ENCODE measurements at places on chromosomes 4 and X. TPM values are rescaled to one million over a fixed set of nuclear protein-coding genes. Genes with fewer than 3 reads are reported as not detected.

DNA sequence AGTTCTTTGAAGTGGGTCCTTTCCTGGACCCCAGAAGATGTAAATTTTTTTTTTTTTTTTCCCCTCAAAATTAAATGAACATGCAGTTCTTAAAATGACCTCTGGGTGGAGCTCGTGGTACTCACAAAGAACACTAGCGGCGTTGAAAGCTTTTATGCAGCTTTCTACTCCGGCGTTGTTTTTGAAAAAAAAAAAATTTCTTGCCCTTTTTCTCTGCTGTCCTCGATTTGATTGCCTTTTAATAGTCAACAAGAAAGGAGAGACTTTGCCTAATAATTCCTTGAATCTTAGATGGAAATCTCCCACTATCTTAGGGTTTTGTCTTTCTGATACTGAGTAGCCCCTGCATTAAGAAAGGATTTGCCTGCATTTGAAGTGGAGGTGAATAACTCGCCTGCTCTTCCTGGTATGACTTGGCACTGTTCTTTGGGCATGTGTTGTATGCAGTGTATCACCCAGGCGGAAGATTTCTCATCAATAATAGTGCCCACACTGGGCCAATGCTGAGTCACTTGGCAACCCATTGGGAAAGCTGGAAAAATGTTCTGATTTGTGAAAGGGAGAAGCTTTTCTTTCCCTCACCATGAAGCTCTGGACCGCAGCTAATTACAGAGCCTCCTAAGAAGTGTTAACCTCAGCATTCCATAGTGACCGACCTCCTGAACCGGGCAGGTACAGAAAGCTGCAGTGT, 104.0 kb downstream of the PHEX start:
- no peak for DNase-seq

- peak; percentile 62 for DNase-seq
Observed at GRCh38 chr4:165207016-165207430, 338 bp upstream of the KLHL2 start.

DNA sequence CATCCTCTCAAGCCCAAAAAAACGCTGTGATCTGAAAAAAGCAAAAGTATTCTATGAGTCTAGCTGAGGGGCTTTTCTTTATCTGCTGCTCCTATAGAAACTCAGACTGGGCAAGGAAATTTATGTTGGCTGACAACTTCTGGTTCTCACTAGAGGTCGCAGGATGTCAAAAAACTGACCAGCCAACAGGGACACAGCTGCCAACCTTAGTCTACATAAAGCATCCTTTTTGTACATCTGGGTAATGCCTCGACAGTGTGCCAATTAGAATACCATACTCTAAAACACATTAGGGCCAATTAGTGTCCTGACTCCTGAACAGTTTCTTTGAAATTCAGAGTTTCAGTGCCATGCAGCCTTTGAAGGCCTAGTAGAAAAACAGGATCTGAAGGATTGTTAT, 8.8 kb upstream of the TLL1 start:
- DNase-seq: no peak

GRCh38 chr4:147361726-147362125, 119.2 kb upstream of the EDNRA start:
- no peak for DNase-seq

Gene TMEM144
- 6.0 TPM for polyA plus RNA-seq

Gene L1CAM
- polyA plus RNA-seq: 2.4 TPM

- DNase-seq: no peak
Observed at GRCh38 chr4:172147687-172148086, 334.5 kb downstream of the GALNTL6 start.

Data from sigmoid colon (tissue), 7 donors.